ELF-1 (cell line): ENCODE measurements at places on chromosomes 5 and 9.
A peak's percentile ranks its signal among the peaks of the same experiment; 100 is the strongest.

- no peak for DNase-seq
Measured at GRCh38 chr5:41683181-41683580, 172.8 kb upstream of the PLCXD3 start.

GRCh38 chr5:115713408-115713807 is 87.6 kb upstream of the TMED7 start:
- DNase-seq: no peak

DNA sequence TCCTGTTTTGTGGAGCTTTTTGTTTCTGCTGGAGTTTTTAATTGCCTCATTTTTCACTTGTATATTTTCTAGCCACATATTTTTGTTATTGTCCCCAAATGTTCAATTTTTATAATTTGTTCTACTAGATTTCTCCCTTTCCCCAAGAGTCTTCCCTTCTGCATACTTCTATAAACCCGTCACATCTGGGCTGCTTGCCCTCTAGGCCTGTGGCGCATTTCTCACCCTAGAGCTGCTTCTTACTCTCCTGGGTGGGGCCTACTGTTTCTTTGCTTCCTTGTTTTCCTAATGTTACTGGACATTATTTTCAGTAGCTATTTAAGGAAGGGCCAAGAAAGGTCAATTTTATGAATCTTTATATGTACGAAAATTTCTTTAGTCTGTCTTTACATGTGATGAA is 51.5 kb downstream of the NXNL2 start:
- DNase-seq: no peak

- no peak for DNase-seq
Measured at GRCh38 chr5:10222326-10222725, 27.4 kb downstream of the ATPSCKMT start.

- DNase-seq: no peak
Measured at GRCh38 chr5:26579712-26580111, 458.7 kb downstream of the CDH9 start.

- DNase-seq: no peak
Measured at GRCh38 chr9:115116421-115117284, 1.3 kb downstream of the TNC start.

GRCh38 chr9:38393128-38393796 is 760 bp downstream of the ALDH1B1 start:
- DNase-seq: no peak

- no peak for DNase-seq
Measured at GRCh38 chr5:39076757-39077728, 2.8 kb upstream of the RICTOR start.

DNA sequence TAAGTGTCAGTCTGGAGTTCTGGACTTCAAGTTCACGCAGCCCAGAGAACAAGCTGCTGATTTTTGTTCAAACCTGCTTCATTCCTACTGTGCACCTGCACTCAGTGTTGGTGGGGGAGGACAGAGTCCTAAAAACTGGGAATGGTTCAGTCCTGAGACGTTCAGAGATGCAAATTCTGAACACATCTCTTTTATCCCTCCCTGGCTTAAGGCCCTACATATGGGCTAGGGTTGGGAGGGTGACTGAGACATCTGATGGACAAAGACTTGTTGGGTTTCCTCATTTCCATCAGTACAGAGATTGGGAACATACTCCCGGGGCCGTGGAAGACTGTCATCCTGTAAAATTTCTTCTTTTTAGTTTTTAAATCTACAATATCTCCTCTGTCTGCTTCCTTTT is 83.0 kb upstream of the TTC23L start:
- DNase-seq: no peak

DNA sequence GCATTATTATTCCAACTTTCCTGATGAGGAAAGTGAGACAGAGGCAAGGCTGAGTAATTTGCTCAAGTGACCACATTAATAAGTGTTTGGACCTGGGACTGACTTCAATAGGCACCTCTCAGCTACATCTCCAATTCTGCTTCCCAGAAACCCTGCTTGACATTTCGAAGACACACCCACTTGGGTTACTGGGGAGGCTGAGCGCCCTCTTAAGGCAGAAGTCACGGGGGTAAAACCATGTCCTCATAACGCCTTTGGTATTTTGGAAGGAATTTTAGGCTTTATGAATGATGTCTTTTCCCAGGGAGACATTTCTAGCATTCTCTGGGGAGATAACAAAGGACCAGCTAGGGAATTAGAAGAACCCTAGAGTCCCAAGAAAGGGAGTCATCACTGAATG is 53.3 kb downstream of the TRPC7 start:
- DNase-seq: no peak

GRCh38 chr9:91488341-91488740 is 64.7 kb upstream of the NFIL3 start:
- DNase-seq: no peak

- no peak for DNase-seq
Measured at GRCh38 chr5:112511920-112512319, 92.8 kb upstream of the EPB41L4A start.

DNA sequence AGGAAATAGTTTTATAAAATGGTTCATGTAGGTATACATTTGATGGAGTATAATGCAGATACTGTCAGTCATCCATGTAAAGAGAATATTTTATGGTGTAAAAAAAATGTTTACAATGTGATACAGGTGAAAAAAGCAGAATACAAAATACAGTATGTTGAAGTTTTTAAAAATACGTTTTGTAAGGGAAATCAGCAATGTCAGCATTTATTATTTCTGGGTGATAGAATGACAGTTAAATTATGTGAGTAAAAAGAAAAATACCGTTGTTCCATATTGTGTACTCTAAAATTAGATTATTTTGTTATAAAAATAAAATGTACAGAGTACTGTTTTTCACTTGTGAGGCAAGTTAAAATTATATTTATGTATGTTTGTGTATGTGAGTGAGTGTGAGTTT is 69.0 kb downstream of the UBE2R2 start:
- no peak for DNase-seq

DNA sequence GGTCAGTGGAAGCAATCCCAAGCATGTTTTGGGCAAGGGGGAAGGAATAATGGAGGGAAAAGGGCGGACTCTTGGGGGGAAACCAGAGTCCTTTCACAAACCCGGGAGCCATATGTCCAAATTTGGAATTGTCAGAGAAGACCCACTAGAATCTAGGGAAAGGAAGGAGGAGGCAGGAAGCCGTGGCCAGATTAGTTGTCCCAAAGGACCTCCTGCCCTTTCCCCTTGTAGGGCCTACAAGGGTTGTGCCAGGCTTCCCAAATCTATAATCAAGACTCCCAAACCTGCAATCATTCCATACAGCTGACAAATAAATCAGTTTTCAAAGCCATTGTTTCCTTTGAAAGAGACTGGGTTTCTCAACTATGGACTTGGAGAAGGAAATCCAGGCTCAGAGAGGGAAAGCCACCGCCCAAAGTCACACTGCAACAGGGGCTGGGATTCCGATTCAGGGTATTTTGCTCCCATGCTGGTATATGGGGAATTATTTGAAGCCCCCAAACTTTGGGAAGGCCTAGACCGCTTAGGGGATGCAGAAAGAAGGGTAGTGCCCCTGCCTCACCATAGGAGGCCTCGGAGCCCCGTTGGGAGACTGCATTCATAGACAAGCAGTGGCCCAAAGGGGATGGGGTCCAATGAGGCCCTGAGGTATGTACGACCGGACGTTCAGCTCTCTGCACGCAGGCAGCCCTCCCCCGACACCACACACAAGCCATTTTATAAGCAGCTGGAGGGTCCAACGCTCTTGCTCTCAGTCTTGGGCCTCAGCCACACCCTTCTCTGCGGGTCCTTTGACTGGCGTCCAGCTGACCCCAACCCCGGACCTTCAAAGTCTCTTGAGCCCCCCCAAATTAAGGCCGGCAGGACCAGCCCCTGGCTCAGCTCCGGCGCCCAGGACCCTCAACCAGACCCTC is 815 bp downstream of the ANXA6 start:
- DNase-seq: peak; percentile 53

GRCh38 chr9:34994260-34994899 is 4.8 kb downstream of the DNAJB5 start:
- peak; percentile 78 for DNase-seq

DNA sequence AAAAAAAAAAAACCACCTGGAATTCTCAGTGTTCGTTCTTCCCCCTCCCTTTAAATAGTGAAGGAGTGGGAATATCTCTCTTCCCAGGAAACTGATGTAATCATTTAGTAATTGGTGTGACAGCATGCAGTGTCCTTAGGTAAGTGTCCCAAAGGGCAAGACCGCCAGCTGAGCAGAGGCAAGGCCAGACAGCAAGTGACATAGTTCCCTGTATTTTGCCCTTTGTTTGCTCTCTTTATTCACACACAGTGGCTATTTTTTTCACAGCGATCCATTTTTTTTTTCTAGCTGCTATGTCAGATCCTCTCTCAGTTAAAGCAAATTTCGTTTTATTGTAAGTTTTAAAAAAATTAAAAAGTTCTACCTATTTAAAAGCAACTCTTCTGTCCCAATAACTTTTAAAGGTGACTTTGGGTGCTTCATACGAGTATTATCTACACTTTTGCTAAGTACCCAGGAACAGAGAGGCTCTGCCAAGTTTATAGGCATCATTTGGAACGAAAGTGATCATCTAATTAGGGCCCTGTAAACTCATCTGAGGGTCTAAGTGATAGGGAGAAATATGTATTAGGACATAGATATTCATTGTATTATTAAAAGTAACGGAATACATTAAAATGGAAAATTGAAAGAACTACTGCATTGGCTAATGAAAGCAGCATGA is 98.2 kb upstream of the ALDH1A1 start:
- DNase-seq: no peak

GRCh38 chr5:141780952-141781781 is 97.0 kb downstream of the PCDH1 start:
- no peak for DNase-seq

DNA sequence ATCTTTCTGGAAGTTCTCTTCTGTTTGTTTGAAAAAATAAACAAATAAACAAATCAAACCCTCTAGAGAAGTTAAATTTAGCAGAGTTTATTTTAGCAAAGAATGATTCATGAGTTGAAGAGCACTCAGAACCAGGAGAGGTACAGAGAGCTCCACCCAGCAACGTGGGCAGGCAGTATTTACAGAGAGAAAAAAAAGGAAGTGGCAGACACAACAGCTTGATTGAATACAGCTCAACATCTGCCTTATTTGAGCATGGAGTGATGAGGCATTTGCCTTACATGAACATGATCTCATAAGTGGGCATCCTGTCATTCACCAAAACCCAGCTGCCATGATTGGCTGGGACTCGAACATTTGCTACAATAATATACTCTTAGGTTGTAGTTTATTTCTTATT is 381.6 kb upstream of the ADAMTS16 start:
- DNase-seq: no peak

DNA sequence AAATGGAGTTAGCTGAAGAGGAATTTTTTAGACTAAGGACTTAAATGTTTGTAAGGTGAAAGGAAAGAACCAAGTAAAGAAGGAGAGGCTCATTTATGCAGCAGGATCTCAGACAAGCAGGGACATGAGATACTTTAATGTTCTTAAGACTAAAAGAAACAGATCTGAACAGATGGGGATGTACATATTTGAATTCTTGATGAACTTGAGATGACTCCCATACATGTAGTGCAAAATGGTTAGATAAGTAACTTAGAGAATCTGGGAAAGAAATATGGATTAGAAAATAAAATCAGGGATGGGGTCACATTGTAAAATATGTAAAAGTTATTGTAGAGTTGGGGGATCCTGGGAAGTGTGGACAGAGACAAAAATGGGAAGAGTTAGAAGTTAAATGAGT is 27.1 kb upstream of the PSAT1 start:
- DNase-seq: no peak

DNA sequence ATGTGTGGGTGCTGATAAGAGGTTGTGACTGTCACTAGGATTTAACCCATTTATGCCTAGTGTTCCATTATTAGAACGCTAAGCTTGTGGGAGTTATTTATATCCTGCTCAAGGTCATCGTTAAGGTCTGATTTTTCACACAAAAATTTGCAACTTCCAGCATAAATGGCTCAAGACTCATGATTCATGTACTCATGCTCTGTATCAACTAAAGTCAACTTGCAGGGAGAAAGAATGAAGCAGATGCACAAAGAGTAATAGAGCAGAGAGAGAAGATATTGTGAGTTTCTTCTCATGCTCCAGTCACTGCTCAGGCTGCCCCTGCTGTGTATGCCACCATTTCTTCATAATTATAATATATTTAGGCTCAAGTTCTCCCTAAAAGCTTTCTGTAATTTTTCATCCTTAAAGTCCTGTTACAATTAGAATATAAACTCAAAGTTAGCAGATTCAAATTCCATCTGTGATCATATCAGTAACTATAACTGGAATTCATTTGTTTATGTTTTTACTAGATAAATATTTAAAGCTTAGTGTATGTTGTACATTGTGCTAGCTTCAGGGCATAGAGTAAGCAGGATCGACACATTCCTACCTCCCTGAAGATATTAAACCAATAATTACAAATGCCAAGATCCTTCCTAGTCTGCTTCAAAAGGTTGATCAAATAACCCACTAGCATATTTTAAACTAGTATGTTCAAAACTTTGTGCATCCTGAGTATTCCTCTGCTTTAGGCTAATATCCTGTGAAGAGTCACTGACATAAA is 136.7 kb downstream of the NUDT12 start:
- DNase-seq: no peak

DNA sequence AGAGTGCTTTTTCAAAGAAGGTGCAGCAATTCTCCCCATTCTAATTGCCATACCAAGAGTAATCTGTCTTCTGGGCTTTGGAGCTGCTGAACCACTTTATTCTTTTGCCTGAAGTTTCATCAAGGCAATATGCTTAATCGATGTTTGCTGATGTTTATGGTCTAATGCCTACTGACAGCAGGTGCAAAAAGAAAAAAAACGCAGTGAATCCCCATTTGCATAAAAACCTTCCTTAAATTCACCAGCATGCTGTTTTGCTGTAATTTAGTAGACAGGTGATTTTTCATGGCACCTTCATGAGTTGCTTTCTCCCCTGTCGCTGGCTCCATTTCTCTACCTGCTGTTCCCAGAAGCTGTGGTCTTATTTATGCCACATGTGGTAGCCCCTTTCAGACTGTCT is 83.1 kb upstream of the MAST4 start:
- no peak for DNase-seq

- no peak for DNase-seq
Measured at GRCh38 chr5:88872971-88873370, 10.0 kb downstream of the MEF2C start.

DNA sequence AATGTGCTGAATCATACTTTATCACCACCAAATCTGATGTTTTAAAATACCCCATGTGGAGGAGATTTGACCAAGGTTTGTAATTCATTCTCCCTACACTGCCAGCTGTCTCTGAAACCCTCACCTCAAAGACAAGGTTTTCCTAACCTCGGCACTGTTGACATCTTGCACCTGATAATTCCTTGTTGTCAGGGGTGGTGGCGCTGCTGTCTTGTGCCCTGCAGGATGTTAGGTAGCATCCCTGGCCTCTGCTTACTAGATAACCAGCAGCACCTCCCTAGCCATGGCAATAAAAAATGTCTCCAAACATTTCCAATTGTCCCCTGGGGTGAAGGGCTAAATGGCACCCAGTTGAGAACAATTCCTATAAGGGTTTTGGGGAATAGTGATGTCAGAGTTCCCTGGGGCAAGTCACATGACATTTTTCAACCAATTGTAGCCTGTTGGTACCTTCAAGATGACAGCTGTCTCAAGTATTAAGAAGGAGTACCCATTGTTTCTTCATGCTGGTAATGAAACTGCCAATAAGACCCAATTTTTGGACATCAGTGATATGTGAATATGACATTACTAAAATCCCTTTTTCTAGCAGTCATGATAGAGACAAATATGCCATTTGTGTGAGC is 160.6 kb upstream of the PLCXD3 start:
- no peak for DNase-seq
